Naive thymus-derived CD8-positive, alpha-beta T cell (primary cell): ENCODE measurements at places on chromosomes 16 and 17. TPM values are rescaled to one million over a fixed set of nuclear protein-coding genes. Genes with fewer than 3 reads are reported as not detected.

C17orf107 gene
- polyA plus RNA-seq = 1.6 TPM

BEAN1 gene
- polyA plus RNA-seq = not detected

CLEC18A gene
- not detected for polyA plus RNA-seq

- DNase-seq = no peak
Measured at GRCh38 chr16:81578076-81578475, 133.5 kb downstream of the CMIP start.

DNA sequence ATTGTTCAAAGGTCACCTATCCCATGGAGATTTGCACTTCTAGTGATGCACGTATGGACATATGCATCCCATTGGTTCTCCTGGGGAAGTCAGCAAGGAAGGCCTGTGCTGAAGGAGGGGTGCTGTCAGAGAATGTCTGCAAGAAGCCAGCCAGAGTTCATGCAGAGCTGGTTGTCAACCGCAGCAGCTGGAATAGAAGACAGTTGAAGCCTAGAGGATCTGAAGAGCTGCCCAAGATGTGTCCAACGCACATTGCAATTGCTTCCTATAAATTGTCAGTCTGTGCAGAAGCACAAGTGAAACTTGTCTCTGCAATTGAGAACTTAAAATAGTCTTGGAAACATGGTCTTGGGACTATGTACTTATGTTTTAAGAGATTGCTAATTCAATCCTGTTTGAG, 82.1 kb upstream of the CNTNAP4 start:
- DNase-seq = no peak

GRCh38 chr17:76528156-76528527, 9.4 kb downstream of the CYGB start:
- DNase-seq = no peak

DNA sequence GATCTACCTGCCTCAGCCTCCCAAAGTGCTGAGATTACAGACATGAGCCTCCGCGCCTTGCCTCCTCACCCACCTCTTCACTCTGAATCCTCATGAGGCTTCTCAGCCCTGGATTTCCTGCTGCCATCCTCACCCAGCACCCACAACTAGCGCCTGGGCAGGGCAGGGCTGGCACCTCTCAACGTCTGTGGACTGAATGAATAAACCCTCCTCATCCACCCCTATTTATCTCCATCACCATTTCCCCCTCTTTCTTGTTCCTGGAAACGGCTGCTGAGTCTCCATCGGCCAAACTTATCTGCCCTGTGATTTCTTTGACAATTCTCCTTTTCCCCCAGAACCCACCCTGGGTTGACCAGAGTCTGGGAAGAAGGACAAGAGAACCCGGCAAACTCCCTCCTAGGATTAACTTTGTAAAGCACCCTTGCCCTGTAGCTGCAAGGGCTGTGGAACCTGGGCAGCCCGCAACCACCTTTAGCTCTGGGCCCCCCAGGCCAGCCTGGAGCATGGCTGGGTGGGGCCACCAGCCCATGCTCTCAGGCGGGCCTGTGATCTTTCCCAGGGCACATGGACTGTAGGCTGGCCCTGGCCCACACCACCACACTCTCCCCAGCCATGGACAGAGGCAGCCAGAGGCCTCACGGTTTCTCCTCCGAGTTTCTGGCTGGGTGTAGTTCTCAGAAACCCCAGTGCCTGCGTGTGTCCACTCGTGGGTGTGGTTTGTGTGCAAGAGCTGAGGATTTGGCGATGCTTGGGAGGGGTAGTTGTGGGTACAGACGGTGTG, 2.4 kb downstream of the SPN start:
- peak; percentile 42 for DNase-seq

GRCh38 chr17:69978056-69978646, 96.9 kb upstream of the KCNJ16 start:
- no peak for DNase-seq

DNA sequence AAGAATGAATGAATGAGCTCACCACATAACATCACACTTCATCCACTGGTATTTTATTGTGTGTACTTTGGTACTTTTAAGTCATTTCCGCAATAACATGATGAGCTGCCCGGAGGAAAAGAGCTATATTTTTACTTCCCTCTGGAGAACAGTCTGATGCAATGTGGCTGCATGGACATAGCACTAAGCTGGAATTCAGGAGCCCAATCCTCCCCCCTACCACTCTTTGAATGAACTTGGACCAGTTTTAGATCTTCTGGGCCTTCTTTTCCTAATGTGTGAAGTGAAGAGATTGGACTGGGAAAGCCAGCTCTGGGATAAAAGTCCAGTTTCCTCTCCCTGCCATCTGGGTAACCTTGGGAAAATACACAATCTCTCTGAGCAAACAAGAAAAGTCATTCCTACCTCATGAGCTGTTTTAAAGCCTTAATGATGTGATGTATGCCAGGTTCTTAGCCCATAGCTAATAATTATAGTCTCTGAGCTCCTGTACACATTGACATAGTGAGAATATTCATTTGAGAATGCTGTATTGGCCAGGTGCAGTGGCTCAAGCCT, 79.3 kb downstream of the ABCC12 start:
- DNase-seq = no peak

DNA sequence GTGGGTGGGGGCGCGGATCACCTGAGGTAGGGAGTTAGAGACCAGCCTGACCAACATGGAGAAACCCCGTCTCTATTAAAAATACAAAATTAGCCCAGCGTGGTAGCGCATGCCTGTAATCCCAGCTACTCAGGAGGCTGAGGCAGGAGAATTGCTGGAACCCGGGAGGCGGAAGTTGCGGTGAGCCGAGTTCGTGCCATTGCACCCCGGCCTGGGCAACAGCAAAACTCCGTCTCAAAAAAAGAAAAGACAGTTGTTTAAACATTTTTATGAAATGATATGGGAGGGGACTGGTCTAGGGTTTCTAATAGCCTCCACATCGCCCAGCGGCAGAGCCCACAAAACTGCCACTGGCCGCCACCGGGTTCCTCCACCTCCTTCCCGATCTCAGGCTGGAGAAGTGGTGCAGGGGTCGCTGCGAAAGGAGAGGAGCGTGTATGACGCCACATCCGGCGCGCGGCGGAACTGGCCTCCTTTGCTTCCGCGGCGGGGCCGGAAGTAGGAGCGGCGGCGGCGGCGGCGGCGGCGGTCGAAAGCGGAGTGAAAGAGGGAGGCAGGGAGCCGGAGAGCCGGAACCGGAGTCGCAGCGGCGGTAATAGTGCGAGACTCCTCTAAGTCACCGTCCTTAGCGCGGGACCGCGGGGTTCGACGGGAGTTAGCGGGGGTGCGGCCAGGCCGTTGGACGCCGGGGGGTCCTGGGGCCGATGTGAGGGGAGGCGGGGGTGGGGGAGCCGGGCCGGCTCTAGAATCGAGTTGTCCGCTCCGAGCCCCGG, at the start of gene PPP4C:
PPP4C (plus strand) TSS at position 492 of the 773 bp plus-strand sequence. CDS start 384 bp downstream, outside the sequence.
- DNase-seq = peak; percentile 88

DNA sequence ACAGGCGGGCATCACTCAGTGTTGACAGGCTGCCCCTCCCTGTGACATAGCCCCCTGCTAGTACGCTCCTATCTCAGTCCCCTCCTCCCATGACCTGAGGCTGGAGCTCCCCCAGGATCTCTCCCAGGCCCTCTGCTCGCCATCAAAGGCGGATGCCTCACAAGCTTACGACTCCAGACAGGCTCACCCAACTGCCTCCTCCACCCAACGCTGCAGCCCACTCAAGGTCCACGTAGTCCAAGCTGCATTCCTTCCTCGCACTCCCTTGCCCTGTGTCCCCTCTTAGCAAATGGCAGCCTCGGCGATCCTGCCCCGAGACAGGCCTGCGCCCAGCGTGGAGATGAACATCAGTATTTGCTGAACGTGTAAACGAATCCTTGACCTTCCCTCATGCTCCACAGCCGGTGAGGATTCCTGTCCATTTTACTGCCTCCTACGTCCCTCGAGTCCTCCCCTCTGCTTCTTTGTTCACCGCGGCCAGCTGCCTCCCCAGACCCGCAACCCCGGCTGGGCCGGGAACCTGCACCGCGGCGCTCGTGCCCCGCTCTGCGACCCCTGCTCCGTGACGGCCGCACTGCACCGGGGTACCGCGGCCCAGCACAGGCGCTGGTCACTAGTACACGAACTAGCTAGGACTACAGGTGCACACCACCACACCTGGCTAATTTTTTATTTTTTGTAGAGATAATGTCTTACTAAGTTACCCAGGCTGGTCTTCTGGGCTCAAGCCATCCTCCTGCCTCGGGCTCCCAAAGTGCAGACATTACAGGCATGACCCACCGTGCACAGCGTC, 838 bp upstream of the TMEM97 start:
- no peak for DNase-seq
